Frontal cortex (tissue), 4 donors: ENCODE measurements at places on chromosomes 12 and 14.
A peak's percentile ranks its signal among the peaks of the same experiment; 100 is the strongest.

- DNase-seq: no peak
These were observed 6.0 kb upstream of the CALCOCO1 start for GRCh38 chr12:53733051-53733806.

- DNase-seq: no peak
These were observed 6.6 kb downstream of the POMT2 start for GRCh38 chr14:77314043-77314442.

GRCh38 chr14:93240678-93241000 is 33.6 kb downstream of the UBR7 start:
- DNase-seq: no peak

DNA sequence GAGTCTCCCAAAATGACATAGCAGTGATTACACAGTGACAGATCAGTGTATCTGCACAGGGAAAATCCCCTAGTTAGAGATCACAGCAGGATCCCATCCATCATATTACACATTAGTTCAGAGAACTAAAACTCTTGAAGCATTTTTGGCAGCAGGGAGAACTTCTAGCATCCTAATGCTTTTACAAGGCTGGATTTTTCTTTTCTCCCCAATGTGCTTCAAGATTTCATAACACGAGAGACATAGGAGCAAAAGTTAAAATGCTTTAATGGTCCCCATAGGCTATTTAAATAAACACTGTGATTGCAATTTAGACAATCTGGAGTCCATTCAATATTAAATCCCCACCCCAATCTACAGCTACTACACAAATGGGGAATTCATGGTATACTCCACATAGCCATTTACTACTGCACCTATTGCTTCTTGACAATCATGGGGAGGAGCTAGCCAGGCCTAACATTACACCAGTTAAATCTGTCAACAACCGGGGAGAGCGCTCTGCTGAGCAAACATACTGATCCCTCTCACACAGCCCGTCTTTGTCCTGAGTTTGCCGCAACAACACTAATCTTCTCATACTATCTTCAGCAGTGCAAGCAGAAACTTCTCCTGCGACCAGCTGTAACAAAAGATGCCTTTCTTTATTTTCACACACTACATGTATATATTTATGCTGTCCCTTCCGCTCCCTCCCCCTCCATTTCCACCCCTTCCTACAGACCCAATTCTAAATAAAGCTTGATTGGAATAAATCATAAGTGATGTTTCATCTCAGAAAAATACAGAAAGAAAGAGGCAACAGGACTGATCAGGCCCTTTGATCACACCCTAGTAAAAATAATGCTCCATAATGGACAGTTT is 120.3 kb upstream of the SOX5 start:
- DNase-seq: no peak

DNA sequence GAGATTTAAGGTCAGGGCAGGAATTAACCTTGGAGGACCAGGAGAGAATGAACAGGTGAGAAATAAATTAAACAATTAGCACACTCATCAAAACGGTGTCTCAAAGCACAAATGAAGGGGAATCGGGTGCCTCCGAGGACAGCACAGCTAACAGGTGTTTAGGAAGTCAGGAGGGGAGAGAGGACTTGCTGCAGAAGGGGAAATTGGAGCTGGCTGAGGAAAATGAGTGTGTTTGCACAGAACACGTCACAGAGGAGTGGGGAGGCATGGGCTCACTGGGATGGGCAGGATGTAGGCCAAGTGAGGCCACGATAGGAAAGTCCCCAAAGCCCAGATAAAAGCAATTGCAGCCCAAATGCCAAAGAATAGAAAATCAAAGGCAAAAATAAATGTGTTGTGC is 121.7 kb downstream of the ZNF664 start:
- no peak for DNase-seq

DNA sequence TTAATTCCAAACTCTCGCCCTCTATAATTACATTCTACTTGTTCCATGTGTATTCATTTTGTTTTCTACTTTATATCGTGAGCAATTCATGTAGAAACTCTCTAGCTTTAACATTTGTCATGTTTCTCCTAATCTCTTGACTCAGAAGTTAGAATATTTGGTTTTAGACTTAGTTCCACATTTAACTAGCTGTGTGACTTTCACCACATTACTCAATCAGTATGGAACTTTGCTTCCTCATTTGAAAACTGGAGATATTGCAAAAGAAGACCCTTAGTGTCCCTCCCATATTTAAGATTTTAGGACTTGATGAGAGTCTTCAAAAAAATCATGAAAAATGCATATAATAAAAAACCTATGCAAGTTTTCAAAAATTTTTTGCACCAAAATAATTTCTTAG is 447.5 kb downstream of the GXYLT1 start:
- no peak for DNase-seq

- DNase-seq: peak; percentile 36
These were observed 46.5 kb upstream of the SAV1 start for GRCh38 chr14:50714450-50715073.

DNA sequence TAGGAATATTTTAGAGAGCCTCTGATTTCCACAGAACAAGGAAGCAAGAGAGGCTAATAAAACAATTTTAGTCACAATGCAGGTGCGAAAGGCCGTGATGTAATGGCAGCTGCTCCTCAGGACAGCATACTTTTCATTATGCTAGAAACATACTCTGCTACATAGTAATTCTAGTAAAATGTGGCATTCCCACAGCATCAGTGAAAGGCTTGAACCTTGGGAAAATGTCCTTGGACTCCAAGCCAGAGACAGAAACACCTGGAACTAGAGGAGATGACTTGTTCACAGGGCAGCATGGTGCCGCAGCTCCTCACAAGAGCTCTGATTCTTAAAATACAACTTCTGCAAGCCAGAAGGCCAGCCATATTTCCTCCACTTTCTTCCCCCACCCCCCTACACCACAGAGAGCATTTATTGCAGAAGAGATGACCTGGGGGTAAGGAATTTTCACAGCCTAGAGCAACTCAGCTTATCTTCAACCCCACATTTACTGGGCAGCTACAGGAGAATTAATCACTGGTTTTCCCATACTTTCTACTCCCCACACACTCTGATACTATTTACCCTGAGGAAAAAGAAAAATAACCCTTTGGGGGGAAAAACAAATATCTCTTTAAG is 15.8 kb downstream of the ABCC9 start:
- DNase-seq: no peak

- DNase-seq: no peak
These were observed 19.6 kb upstream of the KERA start for GRCh38 chr12:91077228-91077954.

DNA sequence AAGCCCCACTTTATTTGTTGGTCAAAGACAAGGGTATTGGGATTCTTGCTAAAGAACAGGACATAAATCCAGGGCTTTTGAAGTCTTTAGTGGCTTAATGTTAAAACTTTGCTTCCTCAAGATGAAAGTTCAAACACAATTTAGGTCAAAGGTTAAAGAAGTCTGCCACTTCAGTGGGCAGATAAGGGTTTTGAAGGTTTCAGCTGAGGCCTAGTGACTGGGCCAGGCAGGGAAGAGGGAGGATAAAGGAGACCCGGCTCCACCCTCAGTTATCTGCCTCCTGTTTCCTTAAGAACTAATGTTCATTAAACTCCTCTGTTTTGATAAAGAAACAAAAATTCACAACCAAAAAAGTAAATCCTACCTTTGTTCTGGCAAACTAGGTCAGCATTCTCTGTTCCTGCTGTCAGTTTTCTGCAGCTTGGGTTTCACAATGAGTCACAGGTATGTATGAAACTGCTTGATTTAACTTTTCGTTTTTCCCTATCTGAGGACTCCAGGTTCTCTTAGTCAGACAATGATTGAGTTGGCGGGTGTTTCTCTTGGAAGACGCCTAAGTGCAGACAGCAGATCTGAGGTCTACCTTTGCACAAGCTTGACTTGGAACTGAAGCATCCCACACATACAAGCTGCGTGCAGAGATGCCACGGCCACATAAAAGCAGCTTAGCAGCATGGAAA is 208.3 kb downstream of the EXOC5 start:
- DNase-seq: no peak

- no peak for DNase-seq
These were observed 184.4 kb downstream of the ITPR2 start for GRCh38 chr12:26648584-26648983.

DNA sequence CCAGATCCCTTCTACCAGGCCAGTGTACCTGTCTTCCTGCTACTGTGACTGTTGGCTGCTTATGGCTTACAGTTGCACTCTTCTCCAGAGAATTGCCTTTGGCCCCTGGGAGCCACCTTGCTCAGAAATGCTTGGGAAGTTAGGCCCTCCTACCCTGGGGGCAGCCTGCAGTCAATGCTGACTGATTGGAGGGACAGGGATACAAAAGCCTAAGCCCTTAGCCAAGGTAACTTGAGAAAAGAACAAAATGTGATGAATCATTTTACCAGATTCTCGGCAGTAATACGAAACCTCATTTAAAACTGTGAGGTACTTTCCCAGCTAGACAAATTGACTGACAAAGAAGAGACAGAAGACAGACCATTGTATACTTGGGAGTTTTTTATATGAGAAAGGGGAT is 47.3 kb downstream of the PTCSC3 start:
- no peak for DNase-seq

DNA sequence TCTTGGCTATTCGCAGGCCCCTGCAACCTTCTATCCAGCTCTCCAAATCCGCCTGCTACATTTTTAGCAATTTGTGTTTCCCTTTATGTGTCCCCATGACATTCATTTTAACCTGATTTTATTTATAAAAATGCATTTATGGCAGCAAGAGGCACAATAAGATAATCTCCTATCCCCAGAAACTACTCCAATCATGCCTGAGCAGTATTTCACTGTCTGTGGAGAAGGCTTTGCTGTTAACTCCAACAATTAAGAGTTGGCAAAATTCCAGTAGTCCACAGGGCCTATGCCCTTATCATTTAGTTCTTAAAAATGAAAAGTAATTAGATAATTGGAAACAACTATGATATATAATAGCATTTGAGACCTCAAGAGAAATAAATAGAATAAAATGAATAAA is 462.4 kb downstream of the TRHDE start:
- DNase-seq: no peak

DNA sequence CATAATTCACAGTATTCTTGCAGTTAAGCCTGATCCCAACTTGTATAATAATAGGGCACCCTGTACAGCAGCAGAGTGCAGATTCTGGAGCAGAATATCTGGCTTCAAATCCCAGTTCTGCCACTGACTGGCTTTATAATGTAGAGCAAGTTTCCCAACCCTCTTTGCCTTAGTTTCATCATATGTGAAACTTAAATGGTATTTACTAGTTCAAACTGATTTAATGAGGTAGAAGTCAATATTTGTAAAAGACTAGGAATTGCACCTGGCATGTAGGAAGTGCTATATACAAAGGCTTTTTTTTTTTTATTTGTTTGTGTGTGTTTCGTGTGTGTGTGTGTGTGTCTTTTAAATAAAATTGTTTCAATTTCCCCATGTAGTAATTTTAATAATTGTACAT is 125.9 kb downstream of the CCER1 start:
- no peak for DNase-seq
